Aorta (tissue), 5 donors: ENCODE measurements at places on chromosomes 11 and 22.

DNA sequence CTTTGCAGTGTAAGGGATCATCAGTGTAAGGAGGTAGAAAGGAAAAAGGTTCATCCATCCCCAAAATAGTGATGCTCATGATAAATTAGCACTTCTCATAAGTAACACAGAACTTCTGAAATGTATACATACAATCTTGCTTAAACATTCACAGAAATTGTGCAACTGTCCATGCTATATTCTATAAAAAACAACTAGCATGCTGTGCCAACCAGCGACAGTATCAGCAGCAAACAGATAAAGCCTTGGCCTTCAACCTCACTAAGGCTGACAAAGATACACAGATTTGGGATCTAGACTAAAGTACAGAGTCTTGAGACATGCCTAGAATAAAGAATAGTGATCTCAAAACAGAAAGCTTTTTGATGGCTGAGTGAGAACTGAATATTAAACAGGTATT is 74.1 kb upstream of the CHRM4 start:
- DNase-seq = no peak

- no peak for DNase-seq
These were observed 348.1 kb downstream of the ETS1 start for GRCh38 chr11:128239306-128239705.

DNA sequence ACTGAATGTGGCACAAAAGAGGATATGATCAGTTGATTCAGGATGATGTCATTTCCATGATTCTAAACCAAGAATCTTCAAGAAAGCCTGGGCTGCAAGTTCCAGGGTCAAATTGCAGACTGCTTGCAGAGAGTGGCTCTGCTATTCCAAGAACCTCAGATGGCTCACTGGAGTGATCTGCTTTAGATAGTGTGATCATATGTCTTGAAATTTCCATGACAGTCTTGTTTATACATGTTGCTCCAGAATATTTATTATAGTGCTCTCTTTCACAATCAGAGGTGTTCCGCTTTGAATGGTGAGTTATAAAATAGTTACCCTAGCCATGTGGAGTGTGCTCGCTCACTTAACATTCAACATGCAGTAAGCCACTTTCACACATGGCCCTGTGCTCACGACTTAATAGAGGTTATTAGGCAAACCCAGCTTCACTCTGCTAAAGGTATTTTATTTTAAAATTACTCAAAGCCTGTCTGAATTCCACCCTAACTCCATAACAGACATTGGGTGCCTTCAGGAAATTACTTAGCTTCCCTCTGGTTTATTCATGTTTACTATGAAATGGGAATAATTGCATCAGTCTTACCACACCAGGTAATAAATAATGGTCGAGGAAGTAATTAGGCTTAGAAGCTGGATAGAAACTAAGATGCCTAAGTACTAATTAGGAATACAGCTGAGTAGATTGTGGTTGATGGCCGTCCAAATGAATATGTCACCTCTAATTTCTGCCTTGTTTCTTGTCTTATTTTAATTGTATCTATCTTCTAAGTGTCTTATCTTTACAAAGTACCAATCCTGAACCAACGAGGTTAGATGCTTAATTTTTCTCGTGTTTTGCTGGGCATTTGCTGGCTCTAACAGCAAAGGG is 187.9 kb downstream of the ETS1 start:
- no peak for DNase-seq

- DNase-seq = no peak
These were observed 32.5 kb upstream of the OR10D3 start for GRCh38 chr11:124150684-124151083.

DNA sequence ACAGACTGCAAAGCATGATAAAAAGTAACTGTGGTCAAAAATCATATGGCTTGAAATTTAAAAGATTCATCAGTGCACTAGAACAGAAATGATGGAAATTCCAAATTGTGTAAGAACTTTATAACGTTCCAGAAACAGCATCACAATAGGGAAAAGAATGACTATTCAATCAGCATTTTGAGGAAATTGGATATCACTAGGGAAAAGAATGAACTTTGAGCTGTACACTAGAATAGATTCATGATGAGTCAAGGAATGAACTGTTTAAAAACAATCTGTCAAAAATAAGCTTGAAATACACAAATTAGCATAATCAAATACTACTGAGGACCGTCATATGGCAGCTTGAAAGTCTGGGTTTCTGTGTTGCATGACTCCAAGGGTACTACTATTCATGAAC is 20.5 kb upstream of the HEPHL1 start:
- no peak for DNase-seq

DNA sequence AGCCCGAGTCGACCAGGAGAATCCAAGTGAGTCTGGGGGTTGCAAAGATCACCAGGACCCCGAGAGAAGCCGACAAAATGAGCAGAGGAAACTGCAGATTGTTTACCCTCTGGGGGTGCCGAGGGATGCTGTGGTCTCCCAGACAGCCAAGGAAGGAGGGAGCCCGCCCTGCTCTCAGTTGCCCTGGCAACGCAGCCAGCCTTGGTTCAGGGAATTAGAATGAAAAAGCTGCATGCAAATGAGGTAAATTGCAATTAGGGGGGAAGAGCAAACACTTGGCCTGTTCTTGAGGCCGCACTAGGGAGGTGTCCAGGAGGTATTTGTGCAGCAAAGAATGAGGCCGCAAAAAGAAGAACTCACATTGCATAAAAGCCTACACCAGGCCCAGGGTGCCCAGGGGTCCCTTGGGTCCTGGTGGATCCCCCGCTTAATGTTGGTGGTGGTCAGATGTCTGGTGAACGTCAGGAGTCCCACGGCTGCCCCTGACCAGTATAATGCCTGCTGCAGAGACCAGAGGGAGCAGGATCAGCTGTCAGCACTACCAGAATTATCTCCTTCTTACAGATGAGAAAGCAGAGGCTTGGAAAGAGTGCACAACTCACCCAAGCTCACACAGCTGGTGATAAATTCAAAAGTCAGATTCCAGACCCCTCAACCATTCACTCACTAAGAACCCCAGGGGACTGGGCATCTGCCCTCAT is 40.3 kb upstream of the ATXN10 start:
- DNase-seq = no peak

GRCh38 chr22:30013201-30013600 is 67.1 kb upstream of the HORMAD2 start:
- DNase-seq = no peak
